ENCODE measurements at places on chromosomes 5 and 9.

DNA sequence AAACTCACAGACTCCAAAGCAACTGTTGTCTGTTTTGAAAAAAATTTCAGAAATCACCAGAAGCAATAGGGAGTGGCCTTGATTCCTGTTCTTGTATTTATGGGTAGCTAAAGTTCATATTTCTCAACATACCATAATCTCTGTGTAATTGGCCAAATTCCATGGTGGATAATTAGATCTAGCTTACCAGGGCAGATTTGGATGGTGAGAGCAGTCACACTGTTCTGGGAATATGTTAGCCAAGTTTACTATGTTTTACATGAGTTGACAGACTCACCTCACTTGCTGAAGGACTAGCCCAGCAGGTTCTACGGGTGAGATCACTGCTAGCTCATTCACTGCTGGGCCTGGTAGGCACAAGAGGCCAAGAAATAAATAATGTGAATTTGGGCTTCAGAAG is 32.7 kb upstream of the CDKN2B start:
- no peak for DNase-seq

- no peak for DNase-seq
These were observed 81.3 kb downstream of the ANKRD33B start for GRCh38 chr5:10645146-10645545.

GRCh38 chr9:1980387-1980786 is 34.8 kb upstream of the SMARCA2 start:
- DNase-seq = no peak

DNA sequence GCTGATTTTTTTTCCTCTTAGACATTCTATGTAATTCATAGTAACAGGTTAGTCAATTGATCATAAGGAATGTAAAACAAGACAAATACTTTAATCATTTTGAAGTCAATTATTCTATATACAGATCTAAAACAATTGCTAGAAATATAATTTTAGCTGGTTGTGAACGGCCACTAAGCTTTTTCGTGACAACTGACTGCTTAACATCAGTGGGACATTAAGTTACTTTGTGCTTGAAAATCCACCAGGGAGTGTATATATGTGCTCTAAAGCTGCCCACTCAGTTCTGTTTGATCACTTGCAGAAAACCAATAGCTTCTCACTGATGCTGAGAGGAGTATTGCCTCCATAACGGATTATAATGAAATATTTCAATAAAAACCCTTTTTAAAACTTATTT is 370.2 kb upstream of the CCNH start:
- no peak for DNase-seq

GRCh38 chr9:120904061-120904977 is 22.3 kb downstream of the TRAF1 start:
- no peak for DNase-seq

GRCh38 chr5:172805736-172806255 is 28.3 kb upstream of the ERGIC1 start:
- no peak for DNase-seq

DNA sequence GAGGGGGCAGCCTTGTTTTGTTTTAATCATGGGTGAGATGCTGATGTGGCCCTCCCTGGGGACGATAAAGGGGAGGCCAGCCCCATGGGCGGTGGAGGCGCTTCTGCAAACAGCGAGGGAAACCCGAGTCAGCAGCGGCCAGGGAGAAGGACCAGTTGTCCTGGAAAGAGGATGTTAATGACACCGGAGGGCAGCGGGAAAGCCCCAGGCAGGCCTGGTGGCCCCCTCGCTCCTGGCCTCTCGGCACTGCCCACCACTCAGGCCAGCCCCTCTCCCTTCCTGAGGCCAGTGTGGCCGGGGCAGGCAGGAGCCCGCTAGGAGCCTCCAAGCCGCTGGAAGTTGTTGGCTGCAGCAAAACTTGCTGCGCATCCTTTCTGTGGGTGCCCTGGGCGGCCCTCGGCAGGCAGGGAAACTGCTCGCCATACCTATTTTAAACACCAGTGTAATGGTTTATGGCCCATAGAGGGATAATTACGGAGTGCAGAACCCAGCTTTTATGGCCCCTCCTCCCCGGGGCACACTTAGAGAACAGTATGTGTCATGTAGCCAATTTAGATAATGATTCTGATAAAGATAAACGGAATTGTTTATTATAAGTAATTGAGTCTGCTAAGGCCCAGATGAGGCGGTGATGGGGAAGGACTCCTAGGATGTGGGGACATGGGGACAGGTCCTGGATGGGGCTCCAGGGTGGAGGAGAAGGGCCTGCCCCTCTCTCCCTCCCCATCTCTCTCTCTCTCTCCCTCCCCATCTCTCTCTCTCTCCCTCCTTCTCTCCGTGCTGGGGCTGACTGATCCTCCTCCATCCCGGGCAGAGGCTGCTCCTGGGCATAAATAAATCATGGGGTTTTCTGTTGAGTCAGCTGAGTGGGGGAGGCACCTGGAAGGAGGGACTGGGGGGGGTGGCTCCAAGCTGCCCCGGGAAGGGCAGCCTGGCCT is 36.9 kb downstream of the LMX1B start:
- DNase-seq = no peak

All from NCI-H1417 (cell line).